Thoracic aorta endothelial cell (primary cell): ENCODE measurements at places on chromosomes 7 and 10. TPM values are rescaled to one million over a fixed set of nuclear protein-coding genes. Genes with fewer than 3 reads are reported as not detected.

The CPED1 gene
- 0.86 and 1.3 TPM in 2 replicates for total RNA-seq

The TRPV5 gene
- not detected in 2 replicates for total RNA-seq

The MAGI2 gene
- total RNA-seq: 7.2 and 7.7 TPM in 2 replicates

The GNAI1 gene
- total RNA-seq: 13.7 and 14.6 TPM in 2 replicates

The ASZ1 gene
- total RNA-seq: not detected in 2 replicates

The ZNF33B gene
- total RNA-seq: 13.1 and 18.6 TPM in 2 replicates
